ENCODE measurements at places on chromosomes 13 and 19.

DNA sequence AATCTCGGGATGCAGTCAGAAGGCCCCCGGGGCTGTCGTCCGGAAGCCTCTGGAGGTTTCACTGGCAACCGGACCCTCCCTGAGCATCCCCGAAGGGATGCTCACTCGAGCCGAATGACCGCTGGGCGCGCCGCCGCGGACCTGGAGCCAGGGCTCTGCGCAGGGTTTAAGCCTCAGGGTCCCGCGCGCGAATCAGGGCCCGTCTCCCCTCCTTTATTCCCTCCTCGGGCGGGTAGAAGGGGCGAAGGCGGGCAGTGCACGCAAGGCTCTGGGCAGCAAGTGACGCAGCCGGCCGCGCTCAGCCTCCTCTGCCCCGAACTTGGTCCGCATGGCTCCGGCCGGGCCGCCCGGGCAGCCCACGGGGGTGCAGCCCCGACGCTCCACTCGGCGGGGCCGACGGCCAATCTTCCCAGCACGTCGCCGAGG, 572 bp downstream of the SHISA2 start:
- no peak for DNase-seq

GRCh38 chr19:40421993-40422747, 3.6 kb downstream of the SERTAD1 start:
- no peak for DNase-seq

DNA sequence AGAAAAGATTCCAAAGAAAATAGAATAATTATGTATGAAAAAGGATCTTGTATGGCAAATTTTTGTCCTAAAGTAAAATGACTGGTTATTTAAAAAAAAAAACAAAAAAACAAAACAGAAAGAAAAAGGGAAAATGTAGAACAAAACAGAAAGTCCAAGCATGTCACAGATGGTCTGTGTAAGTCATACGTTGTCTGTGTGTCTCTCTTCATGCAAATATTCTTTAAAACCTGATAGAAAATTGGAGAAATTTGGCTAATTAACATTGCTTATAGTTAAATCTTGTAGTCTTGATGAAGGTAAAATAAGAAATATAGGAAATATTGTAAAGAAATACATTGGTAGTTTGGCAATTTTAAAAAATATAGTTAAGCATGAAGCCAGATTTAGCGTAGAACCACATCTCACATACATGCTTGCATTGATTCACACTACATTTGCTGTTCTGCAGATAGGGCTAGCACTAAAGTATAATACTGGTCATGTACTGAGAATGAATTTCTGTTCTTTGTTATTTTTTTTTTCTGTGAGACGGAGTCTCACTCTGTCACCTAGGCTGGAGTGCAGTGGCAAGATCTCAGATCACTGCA, 58.4 kb downstream of the SPRYD7 start:
- no peak for DNase-seq

DNA sequence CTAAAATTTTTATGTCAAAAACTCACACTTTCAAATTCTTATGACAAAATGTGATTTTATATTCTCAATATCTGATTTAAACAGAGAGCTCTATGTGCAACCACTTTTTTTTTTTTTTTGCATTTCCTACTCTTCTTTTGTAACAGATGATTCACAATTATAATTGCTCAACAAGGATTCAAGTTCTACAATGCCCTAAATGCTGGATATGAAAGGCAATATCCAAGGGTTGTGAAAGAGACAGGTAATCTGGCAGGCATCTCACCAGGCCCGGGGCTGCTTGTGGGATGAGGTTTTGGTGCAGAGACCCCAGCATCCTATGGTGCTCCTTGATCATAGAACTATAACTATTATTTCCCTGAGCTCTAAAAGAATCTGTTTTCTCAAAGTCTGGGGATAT, 363.6 kb upstream of the NBEA start:
- no peak for DNase-seq

GRCh38 chr13:48144413-48145035, 49.6 kb upstream of the MED4 start:
- DNase-seq = no peak

- peak; percentile 67 for DNase-seq
These were observed 3.5 kb downstream of the IRS2 start for GRCh38 chr13:109782823-109783431.

GRCh38 chr13:102700088-102701031, 5.5 kb upstream of the METTL21C start:
- DNase-seq = peak; percentile 89

GRCh38 chr13:43684963-43685725, 101.6 kb downstream of the ENOX1 start:
- no peak for DNase-seq

- peak; percentile 75 for DNase-seq
These were observed 64.4 kb upstream of the TM9SF2 start for GRCh38 chr13:99436686-99437416.

GRCh38 chr19:22532388-22533300, 101.5 kb upstream of the ZNF492 start:
- no peak for DNase-seq

GRCh38 chr19:44598355-44598754, 15.0 kb upstream of the IGSF23 start:
- DNase-seq = no peak

GRCh38 chr13:44140888-44141724, 232.5 kb upstream of the SERP2 start:
- DNase-seq = no peak

All from lower leg skin (tissue), 4 donors.